ENCODE measurements at places on chromosomes 12 and 14.

DNA sequence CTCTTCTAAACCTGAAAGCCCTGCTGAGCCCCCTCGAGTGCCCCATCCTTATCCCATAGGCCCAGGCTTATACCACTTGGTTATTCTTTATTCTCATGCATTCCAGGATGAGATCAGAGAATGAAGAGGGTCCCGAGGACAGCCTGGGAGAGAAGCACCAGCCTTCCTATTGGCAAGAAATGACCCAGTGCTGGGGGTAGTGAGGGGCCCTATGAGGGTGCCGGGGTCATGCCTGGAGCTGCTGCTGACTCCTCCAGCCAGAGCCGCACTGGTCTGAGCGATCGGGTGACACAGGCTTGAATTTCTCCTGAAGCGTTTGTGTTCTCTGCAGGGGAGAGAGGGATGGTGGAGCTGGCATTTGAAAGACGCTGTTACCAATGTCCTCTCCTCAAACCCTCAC lies 18.1 kb downstream of the MORN3 start:
- no peak for DNase-seq

DNA sequence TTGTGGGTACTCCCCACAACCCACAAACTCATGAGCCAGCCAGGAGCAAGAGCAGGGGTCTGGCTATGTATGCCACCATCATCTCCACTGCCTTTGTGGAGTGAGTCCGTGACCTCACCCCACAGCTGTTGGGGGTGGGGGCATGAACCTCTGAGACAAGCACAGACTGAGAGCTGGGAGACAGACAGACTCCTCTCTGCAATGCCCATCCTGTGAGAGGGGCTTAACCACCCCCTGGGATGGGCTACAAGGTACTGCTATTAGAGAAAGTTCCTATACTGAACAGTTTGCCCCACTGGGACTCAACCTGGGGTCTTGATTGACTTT lies 84.5 kb downstream of the PITPNM2 start:
- DNase-seq, result no peak

DNA sequence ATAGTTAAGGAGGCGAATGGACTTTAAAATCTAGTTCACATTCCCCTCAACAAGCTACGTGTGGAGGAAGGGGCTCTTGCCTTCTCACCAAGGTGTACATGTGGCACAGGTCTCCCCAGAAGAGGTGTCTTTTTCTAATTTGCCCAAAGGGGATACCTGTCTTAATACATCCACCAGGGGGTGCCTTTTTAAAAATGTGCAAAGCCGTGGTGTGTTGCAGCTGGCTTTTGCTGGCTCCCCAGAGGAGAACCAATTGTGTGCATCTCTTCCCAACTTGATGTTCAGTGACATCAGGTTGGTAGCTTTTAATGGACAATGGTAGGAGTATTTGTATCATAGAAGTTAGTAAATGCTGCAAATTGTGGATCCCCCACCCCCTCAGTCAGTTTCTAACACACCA lies 33.8 kb downstream of the CREBL2 start:
- peak; percentile 30 for DNase-seq

DNA sequence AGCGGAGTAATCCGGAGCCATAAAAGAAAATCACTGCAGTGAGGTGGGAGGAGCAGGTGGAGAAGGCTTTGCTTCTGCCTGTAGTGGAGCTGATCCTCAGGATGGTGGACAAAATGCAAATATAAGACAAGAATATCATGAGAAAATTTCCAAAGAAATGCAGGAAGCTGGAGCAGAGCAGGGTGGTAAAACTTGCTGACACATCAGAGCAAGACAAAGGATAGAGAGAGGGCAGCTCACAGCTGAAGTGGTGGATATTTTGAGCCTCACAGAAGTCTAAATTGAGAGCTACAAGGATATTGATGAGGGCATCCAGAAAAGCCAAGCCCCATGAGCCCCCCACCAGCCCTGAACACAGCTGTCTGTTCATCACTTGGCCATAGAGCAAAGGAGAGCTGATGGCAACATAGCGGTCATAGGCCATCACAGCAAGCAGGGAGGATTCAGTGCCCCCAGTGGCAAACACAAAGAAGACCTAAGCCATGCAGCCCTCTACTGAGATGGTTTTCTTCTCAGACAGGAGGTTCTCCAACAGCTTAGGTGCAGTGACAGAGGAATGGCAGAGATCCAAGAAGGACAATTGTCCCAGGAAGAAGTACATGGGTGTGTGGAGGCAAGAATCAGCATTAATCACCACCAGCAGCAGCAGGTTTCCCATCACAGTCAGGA lies 30.0 kb upstream of the ANP32D start:
- DNase-seq, result no peak

- no peak for DNase-seq
Measured at GRCh38 chr12:17276196-17276595, 670.2 kb upstream of the LMO3 start.

GRCh38 chr14:101812071-101812470 lies 50.6 kb downstream of the PPP2R5C start:
- no peak for DNase-seq

- no peak for DNase-seq
Measured at GRCh38 chr12:42326541-42327226, 717 bp downstream of the PPHLN1 start.

DNA sequence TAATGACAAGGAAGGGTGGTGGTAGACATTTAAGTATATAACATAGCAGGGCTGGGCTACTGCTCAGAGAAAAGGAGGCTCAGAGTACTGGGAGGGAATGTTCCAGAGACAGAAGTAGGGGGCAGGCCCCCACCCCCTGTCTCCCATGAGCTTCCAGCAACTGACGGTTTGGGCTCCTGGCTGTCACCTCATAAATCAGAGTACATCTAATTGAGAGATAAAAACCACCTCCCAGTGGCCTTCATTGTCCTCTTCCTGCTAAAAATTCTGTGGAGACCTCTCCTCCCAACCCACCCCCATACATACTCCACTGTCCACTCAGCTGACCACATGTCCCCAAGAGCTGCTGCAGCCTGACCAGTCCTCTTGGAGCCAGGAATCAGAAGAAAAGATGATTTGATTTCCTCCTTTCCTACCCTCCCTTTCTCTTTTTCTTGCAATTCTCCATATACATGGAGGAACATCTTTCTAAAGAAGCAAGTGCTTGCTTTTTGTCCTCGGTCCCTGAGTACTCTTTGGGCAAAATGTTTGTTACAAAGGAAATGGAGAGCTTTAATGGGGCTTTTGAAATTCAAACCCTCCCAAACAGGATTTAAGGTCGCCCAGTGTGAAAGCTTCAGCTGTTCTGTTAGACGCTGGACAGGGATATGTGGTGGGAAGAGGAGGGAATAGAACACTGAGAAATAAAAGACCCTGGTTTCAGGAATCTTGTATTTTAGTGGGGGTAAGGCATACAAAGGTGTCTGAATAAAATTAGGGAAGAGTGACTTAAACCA lies 16.4 kb upstream of the KCNA5 start:
- DNase-seq, result no peak

- DNase-seq, result no peak
Measured at GRCh38 chr12:104319918-104320626, 16.5 kb downstream of the EID3 start.

All from stimulated activated CD4-positive, alpha-beta T cell treated with anti-CD3 and anti-CD28 coated beads, Interleukin-1b, Interleukin-23, amount 100 ng/mL, for 48 hours (primary cell).